ENCODE measurements at places on chromosomes 5 and 9.

GRCh38 chr5:61746831-61747575 lies 414.9 kb downstream of the ZSWIM6 start:
- no peak for DNase-seq

DNA sequence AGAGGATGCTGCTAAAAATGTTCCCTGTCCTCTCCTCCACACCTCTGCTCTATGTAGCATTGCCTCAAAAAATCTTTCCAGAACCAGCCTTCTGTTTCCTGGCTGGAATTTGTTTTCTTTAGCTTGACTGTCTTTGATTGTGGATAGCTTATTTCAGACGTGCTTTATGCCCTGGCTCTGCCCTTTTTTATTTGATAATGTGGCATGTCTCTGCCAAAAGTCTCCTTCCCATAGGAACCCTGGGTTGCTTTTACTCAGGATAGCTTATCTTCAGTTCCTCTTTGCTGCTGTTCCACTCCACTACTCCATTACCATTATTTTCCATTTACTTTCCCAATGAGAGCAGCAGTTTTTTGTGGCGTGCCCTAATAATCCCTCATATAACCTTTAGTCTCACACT lies 885 bp upstream of the TMEM252 start:
- no peak for DNase-seq

DNA sequence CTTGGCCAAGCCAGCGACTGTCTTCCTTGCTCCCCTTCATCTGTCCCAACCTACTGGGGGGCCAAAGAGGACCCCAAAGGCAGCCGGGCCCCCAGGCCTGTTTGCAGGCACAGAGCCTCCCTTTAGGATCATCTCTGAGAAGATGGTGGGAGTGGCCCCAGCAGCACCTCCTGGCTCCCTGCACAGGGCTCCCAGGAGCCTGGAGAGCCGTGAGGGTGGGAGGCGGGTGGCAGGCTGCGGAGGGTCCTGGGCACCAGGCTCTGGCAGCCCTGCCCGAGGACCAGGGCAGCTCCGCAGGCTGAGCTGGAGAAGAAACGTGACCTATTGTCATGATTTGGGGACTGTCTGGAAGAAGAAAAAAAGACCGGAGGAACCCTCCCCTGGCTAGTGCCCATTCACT lies 33.4 kb downstream of the ASS1 start:
- no peak for DNase-seq

- peak; percentile 18 for DNase-seq
Observed at GRCh38 chr9:109816490-109816889, 36.5 kb downstream of the PALM2AKAP2 start.

- no peak for DNase-seq
Observed at GRCh38 chr5:172729588-172729987, 41.4 kb downstream of the DUSP1 start.

DNA sequence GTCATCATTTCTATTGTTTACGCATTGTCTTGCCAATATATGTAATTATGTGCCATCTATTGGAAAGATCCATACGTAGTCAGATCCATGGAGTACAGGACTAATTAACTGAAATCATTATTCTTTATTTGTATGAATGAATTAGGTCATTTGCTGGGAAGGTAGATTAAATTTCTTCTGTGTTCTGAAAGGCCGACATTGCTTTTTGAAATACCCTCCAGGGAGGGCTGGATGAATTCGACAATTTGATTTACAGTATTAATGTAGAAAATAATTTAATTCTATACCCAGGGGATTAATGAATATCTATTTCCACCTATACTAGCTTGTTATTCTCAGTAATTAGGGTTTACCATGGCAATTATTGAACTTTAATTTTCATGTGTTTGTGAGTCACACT lies 117.6 kb downstream of the CHSY3 start:
- no peak for DNase-seq

DNA sequence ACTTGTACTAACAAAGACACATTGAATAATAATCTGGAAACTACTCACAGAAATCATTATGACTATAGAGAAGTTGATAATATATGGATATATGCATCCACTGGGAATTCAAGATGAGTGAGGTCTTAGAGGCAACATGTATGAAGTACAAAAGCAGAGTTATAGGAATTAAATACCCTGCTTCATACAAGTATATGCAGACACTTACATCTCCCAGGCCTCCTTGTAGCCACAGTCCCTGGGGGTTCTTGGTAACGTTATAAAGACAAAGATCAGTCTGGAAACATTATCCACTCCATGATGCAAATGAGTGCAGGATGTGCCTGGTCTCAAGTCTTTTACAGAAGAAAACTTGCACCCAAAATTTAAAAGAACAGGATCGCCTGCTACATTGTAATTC lies 92.4 kb upstream of the ANXA1 start:
- DNase-seq: no peak
